ENCODE measurements at places on chromosomes 3 and 15.

DNA sequence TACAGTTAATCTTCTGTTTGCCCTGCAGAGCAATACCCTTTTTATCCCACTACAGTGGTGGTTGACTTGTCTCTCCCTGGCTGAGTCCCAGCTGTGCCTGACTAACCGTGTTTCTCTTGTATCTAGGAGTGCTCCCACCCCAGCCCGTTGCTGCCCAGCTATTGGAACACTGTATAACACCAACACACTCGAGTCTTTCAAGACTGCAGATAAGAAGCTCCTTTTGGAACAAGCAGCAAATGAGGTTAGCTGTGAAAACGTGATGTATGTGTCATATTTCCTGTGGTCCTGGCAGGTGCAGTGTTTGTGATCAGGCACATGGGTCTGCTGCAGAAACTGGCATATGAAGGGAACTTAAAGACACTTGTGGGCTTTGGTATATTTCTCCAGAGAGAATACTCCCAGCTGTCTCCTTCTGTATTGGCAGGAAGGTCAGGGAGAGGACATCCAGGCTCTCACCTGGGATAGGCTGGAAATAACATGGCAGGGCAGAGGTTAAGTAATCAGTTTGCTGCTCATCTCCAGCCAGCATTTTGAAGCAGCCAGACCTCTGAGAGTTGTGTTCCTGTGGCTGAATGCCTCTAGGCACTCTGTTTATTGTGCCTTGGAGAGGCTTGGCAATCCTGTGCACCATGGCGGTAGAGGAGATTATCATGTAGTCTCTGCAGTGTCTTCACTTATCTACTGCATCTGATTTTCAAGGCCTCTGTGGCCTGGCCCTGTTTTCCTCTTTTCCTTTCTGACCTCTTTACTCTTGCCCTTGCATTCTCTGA lies 34.8 kb downstream of the ATG7 start:
- no peak for DNase-seq

DNA sequence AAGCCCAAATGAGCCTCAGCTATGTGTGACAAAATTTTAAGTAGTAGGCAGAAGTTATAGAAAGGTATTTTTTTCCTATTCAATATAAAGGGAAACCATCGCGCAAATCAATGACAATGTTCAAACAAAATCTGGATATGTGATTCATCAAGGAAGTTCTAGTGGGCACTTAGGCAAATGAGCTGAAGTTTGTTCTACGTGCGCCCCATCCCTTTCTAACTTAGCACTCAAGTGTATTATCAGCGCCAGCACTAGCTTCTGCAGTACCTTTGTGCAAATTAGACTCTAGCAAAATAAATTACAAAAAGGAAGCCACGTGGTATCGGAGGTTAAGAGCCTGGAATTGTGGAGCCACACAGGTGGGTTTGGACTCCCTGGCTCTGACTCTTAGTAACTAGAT lies 91.1 kb downstream of the TBL1XR1 start:
- no peak for DNase-seq

- DNase-seq: no peak
Measured at GRCh38 chr3:72004749-72005292, 219.9 kb upstream of the PROK2 start.

DNA sequence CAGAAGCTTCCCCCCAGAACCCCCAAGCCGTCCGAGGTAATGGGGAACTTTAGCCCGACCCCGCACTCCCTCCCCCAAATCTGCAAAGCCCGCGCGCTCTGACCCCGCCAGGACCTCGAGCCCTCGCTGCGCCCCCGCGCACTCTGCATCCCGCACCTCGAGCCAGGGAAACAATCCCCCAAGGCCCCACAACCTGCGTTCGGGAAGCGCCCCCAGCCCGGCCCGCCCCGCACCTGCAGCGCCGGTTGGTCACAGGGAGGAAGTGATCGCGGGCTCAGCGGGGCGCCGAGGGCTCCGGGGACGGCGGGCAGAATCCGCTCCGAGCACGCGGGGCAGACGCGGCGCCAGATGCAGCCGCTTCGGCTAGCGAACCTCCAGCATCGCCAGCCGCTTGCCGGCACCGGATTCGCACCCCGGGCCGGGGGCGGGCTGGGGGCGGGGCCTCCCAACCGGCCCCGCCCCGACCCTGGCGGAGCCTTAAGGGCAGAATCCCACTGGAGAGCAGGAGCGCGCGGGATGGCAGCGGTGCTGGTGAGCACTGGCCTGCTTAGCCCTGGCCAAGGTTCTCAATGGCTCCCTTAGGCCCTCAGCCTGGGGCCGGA lies at the start of gene CAMKV:
Gene CAMKV, minus strand, starts transcription at position 382 of the 602 bp plus-strand sequence. CDS start 7,518 bp downstream, outside the sequence.
- peak; percentile 77 for DNase-seq

- no peak for DNase-seq
Measured at GRCh38 chr3:126149256-126149902, 31.0 kb downstream of the ALDH1L1 start.

Data from WTC11 (cell line).